IMR-90 (cell line): ENCODE measurements at places on chromosomes 12 and 14. TPM values are rescaled to one million over a fixed set of nuclear protein-coding genes. Genes with fewer than 3 reads are reported as not detected.
A peak's percentile ranks its signal among the peaks of the same experiment; 100 is the strongest.

- H3K4me3 ChIP-seq = no peak overlapping the region
- no peak for DNase-seq
- peaks cover 6% of the 10 kb centered on the region for H3K4me1 ChIP-seq
- H3K27ac ChIP-seq = peak overlapping the region; percentile 67; the same call in 1 of the 2 replicates
- H3K27me3 ChIP-seq = no peaks in the 10 kb centered on the region
Measured at GRCh38 chr14:26282578-26282977, 315.3 kb downstream of the NOVA1 start.

- peak; percentile 22 for DNase-seq
- no peak overlapping the region for H3K27ac ChIP-seq
- H3K4me3 ChIP-seq = no peak overlapping the region
- H3K36me3 ChIP-seq = no peaks in the 10 kb centered on the region
- H3K27me3 ChIP-seq = no peaks in the 10 kb centered on the region
- peaks cover 6% of the 10 kb centered on the region; the same call in 1 of the 2 replicates for H3K4me1 ChIP-seq
Measured at GRCh38 chr12:116295327-116296263, 18.1 kb upstream of the MED13L start.

DNA sequence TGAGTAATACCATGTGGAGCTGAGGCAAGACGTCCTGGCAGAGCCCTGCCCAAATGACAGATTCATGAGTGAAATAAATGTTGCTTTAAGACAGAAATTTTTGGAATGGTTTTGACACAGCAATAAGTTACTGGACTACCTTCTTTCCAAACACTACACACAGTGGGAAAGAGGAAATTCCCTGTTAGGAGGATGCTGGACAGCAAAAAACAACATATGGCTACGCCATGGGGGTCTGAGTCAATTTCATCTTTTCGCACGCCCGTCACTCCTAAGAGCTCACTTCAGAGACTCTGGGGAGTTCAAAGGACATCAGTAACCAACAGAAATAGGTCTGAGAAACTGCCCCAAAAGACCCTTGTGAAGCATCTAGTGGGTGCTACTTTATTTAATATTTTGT lies 55.4 kb downstream of the TMEM132C start:
- H3K4me1 ChIP-seq = no peaks in the 10 kb centered on the region
- H3K36me3 ChIP-seq = no peaks in the 10 kb centered on the region
- no peak overlapping the region for H3K27ac ChIP-seq
- no peak overlapping the region for H3K4me3 ChIP-seq
- no peaks in the 10 kb centered on the region for H3K27me3 ChIP-seq

- H3K27me3 ChIP-seq = no peaks in the 10 kb centered on the region
- no peak overlapping the region for H3K4me3 ChIP-seq
- peaks cover 4% of the 10 kb centered on the region; the same call in 1 of the 2 replicates for H3K36me3 ChIP-seq
- no peak for DNase-seq
Measured at GRCh38 chr14:35855876-35856481, 29.8 kb downstream of the BRMS1L start.

- H3K4me1 ChIP-seq = peaks cover 1% of the 10 kb centered on the region; the same call in 1 of the 2 replicates
- no peak for DNase-seq
- no peaks in the 10 kb centered on the region for H3K36me3 ChIP-seq
- no peak overlapping the region for H3K27ac ChIP-seq
- H3K4me3 ChIP-seq = no peak overlapping the region
Measured at GRCh38 chr12:59619461-59620240, 23.8 kb downstream of the SLC16A7 start.

GRCh38 chr14:68733086-68733914 lies 59.6 kb downstream of the ZFP36L1 start:
- no peaks in the 10 kb centered on the region for H3K36me3 ChIP-seq
- no peak overlapping the region for H3K27ac ChIP-seq
- H3K4me1 ChIP-seq = peaks cover 11% of the 10 kb centered on the region
- peaks cover 2% of the 10 kb centered on the region; the same call in 1 of the 2 replicates for H3K27me3 ChIP-seq
- no peak overlapping the region for H3K4me3 ChIP-seq

GRCh38 chr12:81084811-81085350 lies 7.0 kb downstream of the ACSS3 start:
- no peak overlapping the region for H3K27ac ChIP-seq
- no peaks in the 10 kb centered on the region for H3K27me3 ChIP-seq
- DNase-seq = no peak
- H3K4me1 ChIP-seq = no peaks in the 10 kb centered on the region
- no peaks in the 10 kb centered on the region for H3K36me3 ChIP-seq
- H3K4me3 ChIP-seq = no peak overlapping the region

GRCh38 chr14:75273272-75274049 lies 5.2 kb upstream of the FOS start:
- peak overlapping the region; percentile 27; the same call in 1 of the 2 replicates for H3K27ac ChIP-seq
- no peaks in the 10 kb centered on the region for H3K36me3 ChIP-seq
- DNase-seq = peak; percentile 93

DNA sequence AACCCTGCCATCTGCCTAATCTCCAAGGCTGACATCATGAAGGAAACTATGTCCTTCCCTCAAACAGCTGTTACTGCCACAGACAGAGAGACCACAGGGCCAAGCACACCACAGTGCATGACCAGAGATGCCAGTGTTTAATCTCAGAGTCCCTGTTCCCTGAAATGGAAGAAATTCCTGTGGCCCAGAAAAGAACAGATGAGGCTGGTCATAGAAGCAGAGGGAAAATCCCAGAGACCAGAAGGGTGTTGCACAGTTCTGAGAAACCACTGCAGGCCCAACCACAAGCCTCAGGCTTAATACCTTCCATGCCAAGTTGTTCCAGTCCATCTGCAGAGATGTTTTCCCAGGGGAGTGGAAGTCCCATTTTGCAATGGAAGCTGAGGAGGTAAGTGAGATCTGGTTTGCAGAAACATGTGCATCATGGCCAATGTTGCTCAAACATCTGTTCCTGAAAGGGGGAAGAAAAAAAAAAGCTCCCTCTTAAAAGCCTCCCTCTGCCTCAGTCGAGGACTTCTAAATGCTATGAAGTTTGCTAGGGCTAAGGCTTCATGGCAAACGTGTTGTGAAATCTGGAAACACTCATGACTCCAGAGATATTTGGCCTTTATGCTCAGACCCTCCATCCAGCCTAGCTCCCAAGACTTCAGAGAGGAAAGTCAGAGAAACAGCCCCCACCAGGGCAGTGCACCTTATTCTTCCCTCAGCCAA lies 98.6 kb downstream of the SCARB1 start:
- H3K4me1 ChIP-seq = peaks cover 32% of the 10 kb centered on the region
- H3K4me3 ChIP-seq = no peak overlapping the region
- DNase-seq = peak; percentile 89
- H3K36me3 ChIP-seq = no peaks in the 10 kb centered on the region

DNA sequence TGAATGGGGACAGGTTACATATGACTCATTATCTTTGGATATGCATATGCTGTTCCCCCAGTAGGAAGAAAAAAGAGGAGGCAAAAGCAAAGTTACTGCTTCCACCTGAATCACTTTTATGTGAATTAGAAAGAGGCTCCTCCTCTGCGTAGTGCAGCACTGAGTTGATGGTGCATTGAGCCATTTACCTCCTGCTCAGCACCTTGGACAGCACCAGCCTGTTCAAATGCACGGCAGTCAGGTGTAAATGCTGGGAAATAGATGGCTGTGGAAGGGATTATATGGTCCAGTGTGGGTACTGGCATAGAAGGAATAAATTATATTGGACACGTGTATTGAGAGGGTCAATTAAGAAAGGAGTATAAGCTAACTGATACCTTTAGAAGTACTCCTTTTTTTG lies 541.9 kb upstream of the SEL1L start:
- H3K27ac ChIP-seq = no peak overlapping the region
- H3K36me3 ChIP-seq = no peaks in the 10 kb centered on the region
- H3K27me3 ChIP-seq = no peaks in the 10 kb centered on the region
- no peaks in the 10 kb centered on the region for H3K4me1 ChIP-seq
- H3K4me3 ChIP-seq = no peak overlapping the region
- no peak for DNase-seq

DNA sequence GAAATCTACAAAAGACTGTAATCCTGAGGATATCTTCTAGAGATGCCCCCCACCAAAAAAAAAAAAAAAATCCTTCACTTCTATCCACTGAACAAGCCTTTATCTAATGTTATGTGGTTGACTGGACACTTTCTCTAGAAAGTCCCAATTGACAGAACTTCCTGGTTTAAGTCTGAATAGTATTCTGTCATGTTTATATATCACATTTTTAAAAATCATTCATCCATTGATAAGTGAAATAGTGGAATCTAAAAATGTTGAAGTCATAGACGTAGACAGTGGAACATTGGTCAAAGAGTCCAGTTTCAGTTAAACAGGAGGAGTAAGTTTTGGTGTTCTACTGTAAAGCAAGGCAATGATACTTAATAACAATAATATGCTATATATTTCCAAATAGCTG lies 297.0 kb downstream of the SSPN start:
- no peak overlapping the region for H3K4me3 ChIP-seq
- H3K27ac ChIP-seq = no peak overlapping the region
- DNase-seq = no peak

The KCNJ8 gene
- polyA plus RNA-seq = 7.2 and 8.0 TPM in 2 replicates

DNA sequence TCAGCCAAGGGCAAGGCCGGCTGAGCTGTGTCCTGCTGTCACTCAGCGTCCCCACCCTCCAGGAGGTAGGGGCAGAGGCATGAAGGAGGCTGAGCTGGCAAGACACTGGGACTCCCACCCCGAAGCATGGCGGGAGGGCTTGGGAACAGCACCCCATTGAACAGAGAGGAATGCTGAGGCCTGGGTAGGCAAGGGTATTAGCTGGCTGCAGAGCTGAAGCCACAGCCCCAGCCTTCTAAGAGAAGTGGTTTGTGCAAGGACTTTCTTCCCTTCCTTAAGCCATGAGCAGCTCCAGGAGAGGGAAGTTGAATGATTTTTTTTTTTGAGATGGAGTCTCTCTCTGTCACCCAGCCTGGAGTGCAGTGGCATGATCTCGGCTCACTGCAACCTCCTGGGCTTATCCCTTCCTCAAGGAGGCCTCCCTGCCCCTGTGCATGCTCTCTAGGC lies 6.6 kb upstream of the CFAP73 start:
- H3K4me3 ChIP-seq = no peak overlapping the region
- no peak overlapping the region for H3K27ac ChIP-seq
- H3K4me1 ChIP-seq = no peaks in the 10 kb centered on the region
- H3K36me3 ChIP-seq = no peaks in the 10 kb centered on the region

DNA sequence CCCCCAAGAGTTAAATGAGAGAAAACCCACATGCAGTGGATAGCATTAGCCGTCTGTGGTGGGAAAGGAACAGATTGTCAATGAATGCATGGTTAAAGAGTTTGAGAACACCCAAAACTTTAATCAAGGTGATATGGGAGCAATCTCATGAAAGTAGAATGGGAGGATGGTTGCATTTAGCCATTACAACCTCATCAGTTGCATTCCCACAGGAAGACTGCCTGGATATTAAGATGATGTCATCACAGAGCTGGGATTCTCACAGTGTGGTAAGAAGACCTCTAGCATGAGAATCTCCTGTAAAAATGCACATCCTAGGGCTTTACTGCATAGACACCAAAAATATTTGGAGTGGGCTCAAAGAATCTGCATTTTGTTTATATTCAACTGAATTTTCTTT lies 284.9 kb downstream of the RGS6 start:
- no peak for DNase-seq
- no peak overlapping the region for H3K27ac ChIP-seq
- no peaks in the 10 kb centered on the region for H3K36me3 ChIP-seq
- H3K27me3 ChIP-seq = no peaks in the 10 kb centered on the region
- H3K4me1 ChIP-seq = no peaks in the 10 kb centered on the region
- no peak overlapping the region for H3K4me3 ChIP-seq
